Testis (tissue), 5 donors: ENCODE measurements at places on chromosomes 5 and 9.

DNA sequence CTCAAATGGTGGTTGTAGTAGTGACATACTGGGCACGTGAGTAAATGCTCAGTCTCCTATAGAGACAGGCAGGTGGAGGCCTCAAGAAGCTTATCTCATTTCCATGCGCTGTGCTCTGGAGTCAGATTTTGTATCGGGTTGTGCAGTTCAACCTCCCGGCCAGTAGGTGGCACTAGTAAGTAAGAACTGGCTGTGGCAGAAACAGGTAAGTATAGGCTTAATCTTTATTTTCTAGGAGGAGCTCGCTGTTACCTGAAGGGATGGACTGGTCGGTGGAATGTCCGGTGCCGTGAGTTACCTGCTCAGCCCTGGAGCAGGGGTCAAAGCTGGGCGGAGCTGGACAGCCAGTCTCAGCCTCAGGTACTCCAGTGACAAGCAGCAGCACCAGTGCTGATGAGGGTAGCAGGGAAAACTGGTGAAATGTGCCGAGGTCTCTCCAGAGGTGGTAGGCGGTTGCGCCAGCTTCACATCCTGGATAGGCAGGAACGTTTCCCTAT, 880.1 kb upstream of the SEMA6A start:
- no peaks in the 10 kb centered on the region for H3K36me3 ChIP-seq
- no peaks in the 10 kb centered on the region for H3K27me3 ChIP-seq
- H3K27ac ChIP-seq = no peak overlapping the region
- H3K4me1 ChIP-seq = no peaks in the 10 kb centered on the region
- peak; percentile 83 for DNase-seq

GRCh38 chr5:95102687-95103086, 182.2 kb downstream of the MCTP1 start:
- H3K27ac ChIP-seq = no peak overlapping the region
- H3K4me3 ChIP-seq = no peak overlapping the region
- H3K4me1 ChIP-seq = no peaks in the 10 kb centered on the region
- no peaks in the 10 kb centered on the region for H3K36me3 ChIP-seq

DNA sequence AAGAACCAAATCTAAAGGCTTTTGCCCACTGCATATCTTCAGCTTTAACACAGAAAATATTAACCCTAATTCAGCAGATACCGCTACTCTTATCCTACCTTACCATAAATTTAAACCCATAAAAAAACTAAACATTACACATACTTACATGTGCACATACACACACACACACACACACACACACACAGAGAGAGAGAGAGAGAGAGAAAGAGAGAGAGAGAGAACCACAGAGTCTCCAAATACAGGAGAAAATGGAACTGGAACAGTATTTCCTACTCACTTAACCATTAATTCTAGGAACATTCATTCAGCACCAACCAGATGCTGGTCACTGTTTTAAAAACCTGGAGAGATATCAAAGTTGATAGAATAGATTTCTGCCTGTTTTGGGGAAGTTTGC, 53.7 kb downstream of the EFNA5 start:
- no peak overlapping the region for H3K4me3 ChIP-seq
- no peaks in the 10 kb centered on the region for H3K4me1 ChIP-seq
- no peaks in the 10 kb centered on the region for H3K36me3 ChIP-seq

- no peaks in the 10 kb centered on the region for H3K4me1 ChIP-seq
- peak; percentile 48 for DNase-seq
- no peak overlapping the region for H3K4me3 ChIP-seq
- H3K27ac ChIP-seq = no peak overlapping the region
- no peaks in the 10 kb centered on the region for H3K36me3 ChIP-seq
- H3K27me3 ChIP-seq = no peaks in the 10 kb centered on the region
Observed at GRCh38 chr9:79164406-79164805, 407.4 kb upstream of the TLE4 start.

- no peak overlapping the region for H3K4me3 ChIP-seq
- no peaks in the 10 kb centered on the region for H3K4me1 ChIP-seq
- H3K27me3 ChIP-seq = no peaks in the 10 kb centered on the region
- H3K36me3 ChIP-seq = no peaks in the 10 kb centered on the region
Observed at GRCh38 chr5:120873083-120873482, 409.0 kb downstream of the PRR16 start.

DNA sequence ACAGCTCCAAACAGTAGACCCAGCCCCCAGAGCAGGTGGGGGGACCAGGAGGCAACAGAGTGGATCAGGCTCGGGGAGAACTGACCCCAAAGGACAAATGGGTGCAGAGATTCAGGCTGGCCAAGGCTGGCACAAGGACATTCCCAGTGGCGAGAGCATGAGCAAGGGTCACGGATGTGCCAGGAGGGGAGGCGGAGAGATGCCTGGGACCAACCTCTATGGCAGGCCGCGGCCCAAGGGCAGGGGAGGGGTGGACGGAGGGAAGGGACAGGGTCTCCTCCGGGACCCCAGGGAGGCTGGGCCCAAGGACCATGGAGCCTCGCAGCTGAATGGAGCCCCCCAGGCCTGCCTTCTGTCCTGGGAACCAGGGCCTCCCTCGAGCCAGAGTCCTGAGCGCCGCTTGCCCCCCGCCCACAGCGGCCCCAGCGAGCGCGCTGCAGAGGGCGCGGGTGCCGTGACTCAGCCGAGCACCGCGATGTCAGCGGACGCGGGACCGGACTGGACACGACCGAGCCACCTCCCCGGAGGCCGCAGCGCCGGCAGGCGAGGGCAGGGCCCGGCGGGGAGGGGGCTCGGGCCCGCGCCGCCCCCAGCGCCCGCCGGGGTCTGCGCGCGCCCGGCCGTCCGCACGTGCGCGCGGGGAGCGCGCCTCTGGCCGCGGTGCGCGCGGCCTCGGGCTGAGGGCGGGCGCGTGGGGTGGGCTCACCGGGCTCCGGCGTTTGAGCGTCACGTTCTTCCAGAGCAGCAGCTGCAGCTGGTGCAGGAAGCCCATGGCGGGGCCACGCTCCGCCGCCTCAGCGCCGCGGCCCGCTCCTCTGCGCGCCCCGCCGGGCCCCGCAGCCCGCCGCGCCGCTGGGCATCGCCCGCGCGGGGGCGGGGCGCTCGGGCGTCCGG, at the start of gene ABCA2:
Gene ABCA2 (minus strand): TSS at position 869 of the 894 bp plus-strand sequence. CDS start 97 bp downstream, at position 772.
- no peaks in the 10 kb centered on the region for H3K27me3 ChIP-seq
- DNase-seq = no peak
- H3K4me3 ChIP-seq = peak within 1 kb of the TSS; percentile 60
- no peak within 1 kb of the TSS for H3K27ac ChIP-seq
- peaks cover 28% of the 10 kb centered on the region for H3K4me1 ChIP-seq

DNA sequence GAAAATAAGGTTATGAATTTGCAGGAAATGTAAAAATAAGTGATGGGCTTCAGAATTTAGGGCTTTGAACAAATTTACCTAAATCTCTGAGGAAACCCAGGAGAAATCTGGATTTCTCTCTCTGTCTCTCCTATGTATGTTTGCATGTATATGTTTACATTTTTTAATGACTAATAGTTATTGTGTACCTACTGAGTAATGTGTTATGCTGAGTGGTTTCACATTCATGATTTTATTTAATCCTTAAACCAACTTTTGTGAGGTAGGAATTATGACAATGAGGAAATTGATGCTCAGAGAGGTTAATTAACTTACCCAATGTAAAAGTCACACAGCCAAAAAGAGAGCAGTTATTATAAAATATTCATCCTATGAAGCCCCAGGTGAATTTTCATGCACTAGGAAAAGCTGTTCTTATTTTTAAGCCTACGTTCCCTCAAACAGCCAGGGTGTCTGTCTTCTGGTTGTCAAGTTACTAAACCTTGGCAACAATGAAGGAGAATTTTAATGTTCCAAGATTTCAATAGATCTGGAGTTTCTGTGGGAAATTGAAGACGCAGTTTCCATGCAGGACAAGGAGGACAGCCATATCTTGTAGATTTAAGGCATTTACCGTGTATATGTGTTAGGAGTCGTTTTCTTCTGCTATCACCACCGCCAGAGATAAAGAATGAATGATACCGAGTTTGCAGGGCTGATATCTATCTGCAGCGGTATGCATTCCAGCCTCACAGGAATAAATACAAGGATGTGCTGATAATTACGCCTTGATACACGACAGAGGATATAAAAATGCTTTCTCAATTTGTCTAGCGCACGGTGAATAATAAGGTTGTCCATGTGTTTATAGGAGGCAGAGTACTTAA, 484.8 kb downstream of the ZSWIM6 start:
- H3K4me3 ChIP-seq = no peak overlapping the region
- H3K27me3 ChIP-seq = no peaks in the 10 kb centered on the region
- H3K27ac ChIP-seq = no peak overlapping the region
- no peaks in the 10 kb centered on the region for H3K36me3 ChIP-seq
- DNase-seq = no peak

GRCh38 chr9:107215381-107215780, 67.7 kb upstream of the RAD23B start:
- H3K36me3 ChIP-seq = no peaks in the 10 kb centered on the region
- no peak overlapping the region for H3K27ac ChIP-seq
- no peak for DNase-seq
- no peaks in the 10 kb centered on the region for H3K4me1 ChIP-seq

GRCh38 chr5:81065492-81065891, 105.3 kb downstream of the RASGRF2 start:
- H3K27me3 ChIP-seq = no peaks in the 10 kb centered on the region
- no peaks in the 10 kb centered on the region for H3K36me3 ChIP-seq
- peaks cover 6% of the 10 kb centered on the region for H3K4me1 ChIP-seq
- no peak overlapping the region for H3K27ac ChIP-seq
- DNase-seq = no peak

- no peaks in the 10 kb centered on the region for H3K27me3 ChIP-seq
- DNase-seq = peak; percentile 53
- H3K4me1 ChIP-seq = peaks cover 36% of the 10 kb centered on the region
- no peak overlapping the region for H3K27ac ChIP-seq
- no peak overlapping the region for H3K4me3 ChIP-seq
Observed at GRCh38 chr5:132422720-132423437, 53.4 kb downstream of the SLC22A5 start.

GRCh38 chr5:60223342-60223741, 329.8 kb upstream of the PDE4D start:
- no peaks in the 10 kb centered on the region for H3K27me3 ChIP-seq
- no peak overlapping the region for H3K27ac ChIP-seq
- DNase-seq = no peak
- no peaks in the 10 kb centered on the region for H3K4me1 ChIP-seq
- H3K36me3 ChIP-seq = no peaks in the 10 kb centered on the region

- H3K4me3 ChIP-seq = peak overlapping the region; percentile 97
- no peaks in the 10 kb centered on the region for H3K27me3 ChIP-seq
- H3K27ac ChIP-seq = peak overlapping the region; percentile 97
- no peaks in the 10 kb centered on the region for H3K4me1 ChIP-seq
- H3K36me3 ChIP-seq = no peaks in the 10 kb centered on the region
Observed at GRCh38 chr5:56815658-56816545, 553 bp downstream of the MAP3K1 start.
